ENCODE measurements at places on chromosomes 2 and 18.

- DNase-seq: no peak
These were observed 17.3 kb upstream of the FHL2 start for GRCh38 chr2:105416156-105416555.

GRCh38 chr2:205465791-205466190 lies 216.5 kb upstream of the NRP2 start:
- no peak for DNase-seq

- DNase-seq: no peak
These were observed 190.8 kb downstream of the FTCDNL1 start for GRCh38 chr2:199660167-199660566.

- DNase-seq: no peak
These were observed 18.4 kb upstream of the NFATC1 start for GRCh38 chr18:79377187-79377891.

GRCh38 chr2:160064916-160065315 lies 2.5 kb upstream of the PLA2R1 start:
- DNase-seq: no peak

GRCh38 chr2:235747786-235748091 lies 253.9 kb downstream of the AGAP1 start:
- DNase-seq: no peak

GRCh38 chr2:210553373-210553772 lies 3.0 kb upstream of the CPS1 start:
- no peak for DNase-seq

- no peak for DNase-seq
These were observed 192.0 kb downstream of the ALK start for GRCh38 chr2:29729401-29729800.

DNA sequence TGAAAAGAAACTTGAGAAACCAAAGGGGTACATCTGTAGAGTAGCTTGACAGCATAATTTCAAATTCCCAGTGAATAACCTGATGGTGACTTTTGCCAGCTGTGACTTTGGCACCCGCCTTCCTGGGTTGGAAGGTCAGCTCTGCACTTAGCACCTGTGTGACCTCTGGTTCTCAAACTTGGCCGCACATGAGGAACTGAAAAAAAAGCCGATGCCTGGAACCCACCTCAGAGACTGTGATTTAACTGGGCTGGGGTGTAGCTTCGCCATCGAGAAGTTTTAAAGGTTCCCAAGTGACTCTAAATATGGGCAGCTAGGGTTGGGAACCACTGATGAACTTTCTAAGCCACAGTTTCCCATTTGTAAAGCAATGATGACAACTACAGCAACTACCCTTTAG lies 6.5 kb downstream of the EFEMP1 start:
- DNase-seq: no peak

- DNase-seq: no peak
These were observed 554.1 kb upstream of the SETBP1 start for GRCh38 chr18:44126598-44126997.

DNA sequence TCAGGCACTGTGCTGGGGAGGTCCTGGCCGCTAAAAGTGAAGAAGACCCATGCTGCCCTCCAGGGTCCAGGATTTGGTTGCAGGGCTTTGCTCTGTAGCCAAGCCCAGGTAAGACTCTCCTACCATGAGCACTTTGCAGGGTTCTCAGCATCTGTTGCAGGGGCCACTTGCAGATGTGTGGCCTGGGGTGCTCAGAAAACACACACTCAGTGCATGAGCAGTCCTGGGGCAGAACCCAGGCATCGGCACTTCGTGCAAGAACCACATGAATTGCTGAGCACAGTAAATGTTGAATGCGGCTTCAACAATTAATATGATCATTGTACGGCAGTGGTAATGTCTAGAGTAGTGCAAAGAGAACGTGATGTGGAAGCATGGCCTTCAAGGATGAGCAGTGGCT lies 98.5 kb upstream of the SMIM21 start:
- no peak for DNase-seq

- no peak for DNase-seq
These were observed 229.4 kb downstream of the HAUS1 start for GRCh38 chr18:46333431-46334135.

DNA sequence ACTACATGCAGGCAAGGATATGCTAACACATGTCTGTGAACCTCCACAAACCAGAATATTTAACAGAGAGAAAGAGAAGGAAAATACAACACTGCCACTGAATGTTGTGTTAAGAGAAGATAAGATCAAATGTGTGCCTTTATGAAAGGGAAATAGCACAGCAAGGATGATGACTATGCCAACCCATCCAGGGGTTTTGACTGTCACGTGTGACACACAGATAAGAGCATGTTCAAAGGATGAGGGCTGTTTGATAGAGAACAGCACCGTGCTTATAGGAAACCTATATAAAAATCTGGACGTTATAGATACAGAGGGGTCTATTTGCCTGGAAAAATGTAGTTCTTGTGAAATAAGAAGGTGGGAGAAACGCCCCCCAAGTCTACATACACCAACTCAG lies 911.8 kb downstream of the CPS1 start:
- no peak for DNase-seq

DNA sequence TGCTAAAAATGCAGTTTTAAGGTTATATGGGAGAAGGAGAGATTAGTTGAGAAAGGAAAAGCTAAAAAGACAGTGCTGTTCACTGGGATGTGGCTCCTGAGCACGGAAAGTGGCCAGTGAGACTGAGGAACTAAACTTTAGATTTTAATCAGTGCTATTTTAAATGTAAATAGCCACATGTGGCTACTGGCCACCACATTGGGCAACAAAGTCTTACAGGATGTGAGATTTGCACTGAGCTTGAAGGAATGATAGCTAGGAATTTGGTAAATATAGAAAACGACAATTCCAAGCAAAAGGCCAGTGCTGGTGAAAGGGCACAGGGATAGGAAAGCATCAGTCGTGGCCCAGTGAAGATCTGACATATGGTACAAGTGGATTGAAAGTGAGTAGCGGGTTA lies 14.1 kb upstream of the SP5 start:
- DNase-seq: no peak
